ENCODE measurements at places on chromosomes 2 and 18.

- no peak for DNase-seq
Measured at GRCh38 chr2:192634557-192634956, 439.8 kb upstream of the TMEFF2 start.

- DNase-seq = no peak
Measured at GRCh38 chr2:88671786-88672427, 19.6 kb upstream of the RPIA start.

DNA sequence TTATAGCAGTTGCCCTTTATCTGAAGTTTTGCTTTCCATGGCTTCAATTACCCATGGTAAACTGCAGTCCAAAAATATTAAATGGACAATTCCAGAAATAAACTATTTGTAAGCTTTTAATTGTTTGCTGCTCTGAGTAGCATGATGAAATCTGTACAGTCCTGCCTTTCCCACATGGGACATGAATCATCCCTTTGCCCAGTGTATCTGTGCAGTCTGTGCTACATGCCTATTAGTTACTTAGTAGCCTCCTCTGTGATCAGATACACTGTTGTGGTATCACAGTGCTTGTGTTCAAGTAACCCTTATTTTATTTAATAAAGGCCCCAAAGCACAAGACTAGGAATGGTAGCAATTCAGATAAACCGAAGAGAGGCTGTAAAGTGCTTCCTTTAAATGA, 810.6 kb upstream of the PIK3C3 start:
- no peak for DNase-seq

DNA sequence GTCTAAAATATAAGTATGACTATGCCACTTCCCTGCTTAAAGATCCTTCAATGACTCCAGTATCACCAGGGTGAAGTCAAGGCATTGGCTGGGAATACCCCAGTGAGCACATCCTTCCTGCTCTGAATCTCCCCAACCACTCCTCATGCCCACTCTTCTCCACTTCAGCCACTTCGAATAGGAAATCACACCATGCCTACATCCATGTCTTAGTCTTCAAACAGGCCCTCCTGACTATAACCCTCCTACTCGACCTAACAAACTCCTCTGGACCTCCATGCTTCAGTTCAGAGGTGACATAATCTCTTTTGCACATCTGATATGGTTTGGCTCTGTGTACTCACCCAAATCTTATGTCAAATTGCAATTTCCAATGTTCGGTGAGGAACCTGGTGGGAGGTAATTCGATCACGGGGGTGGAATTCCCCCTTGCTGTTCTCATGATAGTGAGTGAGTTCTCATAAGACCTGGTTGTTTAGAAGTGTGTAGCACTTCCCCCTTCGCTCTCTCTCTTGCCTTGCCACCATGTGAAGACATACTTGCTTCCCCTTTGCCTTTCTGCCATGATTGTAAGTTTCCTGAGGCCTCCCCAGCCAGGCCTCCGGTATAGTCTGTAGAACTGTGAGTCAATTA, 87.8 kb upstream of the TFCP2L1 start:
- DNase-seq = no peak

DNA sequence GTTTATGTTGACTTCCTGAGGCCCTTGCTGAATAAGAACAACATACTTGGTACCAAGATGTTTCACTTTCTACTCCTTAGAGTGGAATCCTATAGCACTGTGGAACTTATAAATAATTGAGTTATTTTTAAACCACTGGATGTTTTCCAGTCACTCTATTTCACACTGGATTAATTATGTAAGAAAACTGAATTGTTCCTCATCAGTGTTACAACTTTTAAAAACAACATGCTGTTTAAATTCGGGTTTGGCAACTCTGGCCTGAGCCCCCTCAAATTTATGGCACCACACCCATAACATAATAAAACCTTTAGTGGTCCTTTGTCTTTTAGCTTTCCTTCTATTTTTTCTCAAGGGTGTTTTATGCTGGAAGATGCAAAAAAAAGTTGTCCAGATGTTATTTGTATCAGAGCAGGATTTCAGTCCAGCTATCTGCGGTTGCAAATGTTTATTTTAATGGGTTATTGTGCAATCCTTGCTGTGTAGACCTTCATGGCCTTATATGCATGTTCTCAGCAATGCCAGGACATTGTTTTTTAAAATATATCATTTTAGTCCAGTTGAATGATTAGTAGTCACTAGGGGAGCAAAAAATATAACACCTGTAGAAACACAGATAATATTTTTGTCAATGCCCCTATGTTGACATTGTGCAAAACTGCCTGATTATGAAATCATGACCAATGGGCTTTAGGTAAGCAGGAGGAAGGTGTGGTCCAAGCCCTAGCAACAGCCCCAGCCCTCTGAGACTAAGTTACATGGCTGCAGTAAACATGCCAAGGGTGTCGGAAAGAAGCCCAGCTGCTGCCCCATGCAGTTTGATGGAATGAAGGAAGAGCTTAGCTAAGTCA, 638.0 kb upstream of the ZEB2 start:
- no peak for DNase-seq

GRCh38 chr2:46269001-46269400, 28.2 kb upstream of the EPAS1 start:
- DNase-seq = no peak

- no peak for DNase-seq
Measured at GRCh38 chr2:109438773-109439389, 174.9 kb downstream of the SEPTIN10 start.

DNA sequence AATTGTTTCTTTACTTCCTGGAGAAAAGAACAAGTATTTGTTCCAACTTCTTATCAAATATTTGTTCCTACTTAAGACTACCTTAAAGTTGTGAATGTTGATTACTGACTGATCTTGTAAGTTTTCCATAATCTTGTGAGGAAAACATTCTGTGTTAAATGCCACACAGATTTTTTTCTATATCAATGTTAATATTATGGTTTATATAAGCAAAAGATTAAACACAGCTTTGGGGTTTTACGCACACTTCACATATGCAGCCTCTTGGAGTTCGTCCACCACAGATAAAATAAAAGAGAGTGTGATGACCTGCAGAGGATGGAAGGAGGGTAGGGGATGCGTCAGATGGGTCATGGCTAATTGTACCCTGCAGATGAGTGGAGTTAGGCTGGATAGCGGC, 780.0 kb upstream of the SALL3 start:
- DNase-seq = no peak

GRCh38 chr2:145813481-145813880, 1293.6 kb upstream of the ZEB2 start:
- DNase-seq = no peak
